ENCODE measurements at places on chromosomes 6 and 20. TPM values are rescaled to one million over a fixed set of nuclear protein-coding genes. Genes with fewer than 3 reads are reported as not detected.

- peak; percentile 43 for DNase-seq
Observed at GRCh38 chr20:35954907-35955251, 577 bp upstream of the SCAND1 start.

The COX4I2 gene
- not detected for total RNA-seq

GRCh38 chr6:158643836-158644230 lies 710 bp downstream of the DYNLT1 start:
- DNase-seq: no peak

DNA sequence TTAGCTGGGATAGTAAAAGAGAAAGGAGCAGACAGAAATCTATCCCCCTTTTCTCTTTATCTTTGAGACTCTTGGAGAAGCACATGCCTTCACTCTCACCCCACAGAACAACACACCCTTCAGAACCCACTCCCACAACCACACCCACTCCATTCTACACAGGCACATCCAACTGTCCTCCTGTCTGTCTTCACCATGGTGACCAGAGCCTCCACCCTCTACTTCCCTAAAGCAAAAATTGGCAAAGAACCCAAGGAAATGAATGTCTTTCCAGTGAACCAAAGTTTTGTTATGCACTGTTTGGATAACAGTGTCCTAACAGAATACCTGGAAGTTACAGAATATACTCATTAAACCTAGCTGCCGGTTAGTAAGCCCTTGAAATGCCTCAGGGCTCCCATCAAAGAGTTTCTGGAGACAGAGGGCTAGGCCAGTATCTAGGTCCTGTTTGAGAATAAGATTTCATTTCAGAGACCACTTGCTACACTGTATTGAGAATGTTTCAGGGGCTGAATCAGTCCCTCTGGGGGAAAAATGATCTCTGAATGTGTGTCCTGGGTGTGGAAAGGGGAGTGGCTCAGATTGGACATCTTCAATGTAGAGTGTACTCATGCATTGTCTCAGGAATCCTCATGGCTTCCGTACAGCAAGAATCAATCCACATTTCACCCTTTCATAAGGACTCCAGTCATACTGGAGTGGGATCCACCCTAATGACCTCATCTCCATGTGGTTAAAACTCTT lies 101.1 kb downstream of the LY86 start:
- DNase-seq: no peak

GRCh38 chr20:48832405-48832730 lies 4.6 kb upstream of the PREX1 start:
- DNase-seq: no peak

DNA sequence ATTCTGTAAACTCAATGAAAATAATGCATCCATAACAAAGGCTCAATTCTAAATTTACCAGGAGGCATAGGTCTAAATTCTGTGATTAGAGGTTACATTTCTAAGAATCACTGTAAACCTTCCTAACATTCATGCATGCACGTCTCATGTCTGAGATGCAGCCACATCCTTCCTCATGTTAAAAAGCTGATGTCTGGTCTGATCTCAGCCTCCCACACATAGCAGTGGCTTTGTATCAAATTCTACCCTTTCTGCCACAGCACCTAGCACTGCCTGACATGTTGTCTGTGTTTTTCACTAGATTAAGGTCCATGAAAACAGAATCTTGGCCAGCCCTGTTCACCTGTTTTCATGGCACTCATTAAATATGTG lies 171.1 kb downstream of the WDR27 start:
- DNase-seq: peak; percentile 36

The TRDN gene
- not detected for total RNA-seq

The NNAT gene
- 0.17 TPM for total RNA-seq

- no peak for DNase-seq
Observed at GRCh38 chr6:135008941-135009290, 45.7 kb downstream of the HBS1L start.

- no peak for DNase-seq
Observed at GRCh38 chr6:70707893-70708292, 40.2 kb downstream of the SMAP1 start.

DNA sequence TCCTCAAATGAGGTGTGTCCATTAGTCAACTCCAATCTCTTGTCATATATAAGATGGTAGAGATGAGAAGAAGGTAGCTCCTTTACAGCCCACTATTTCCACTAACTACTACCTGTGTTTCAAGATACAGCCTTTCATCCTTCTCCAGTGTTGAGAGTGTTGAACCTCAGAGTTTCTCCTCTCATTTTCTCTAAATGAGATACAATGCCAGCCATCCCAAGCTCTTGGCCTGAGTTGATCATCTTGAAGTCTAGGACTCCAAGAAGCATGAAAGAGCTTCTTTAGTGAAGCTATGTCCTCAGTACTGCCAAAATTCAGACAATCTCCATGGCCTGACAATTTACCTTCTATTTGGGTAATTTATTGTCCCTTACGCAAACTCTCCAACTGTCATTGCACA lies 548 bp upstream of the HLA-DRA start:
- DNase-seq: no peak

DNA sequence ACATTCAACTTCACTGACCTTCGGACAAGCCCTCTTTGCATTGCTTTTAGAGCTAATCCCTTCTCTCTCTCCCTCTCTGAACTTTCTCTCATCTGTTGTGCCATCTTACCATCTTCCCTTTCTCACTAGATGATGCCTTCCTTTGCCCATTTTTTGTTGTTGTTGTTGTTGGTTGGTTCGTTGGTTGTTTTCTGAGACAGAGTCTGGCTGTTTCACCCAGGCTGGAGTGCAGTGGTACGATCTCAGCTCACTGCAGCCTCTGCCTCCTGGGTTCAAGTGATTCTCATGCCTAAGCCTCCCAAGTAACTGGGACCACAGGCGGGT lies 18.8 kb downstream of the MAP3K5 start:
- no peak for DNase-seq

The PRRC2A gene
- 246 TPM for total RNA-seq

DNA sequence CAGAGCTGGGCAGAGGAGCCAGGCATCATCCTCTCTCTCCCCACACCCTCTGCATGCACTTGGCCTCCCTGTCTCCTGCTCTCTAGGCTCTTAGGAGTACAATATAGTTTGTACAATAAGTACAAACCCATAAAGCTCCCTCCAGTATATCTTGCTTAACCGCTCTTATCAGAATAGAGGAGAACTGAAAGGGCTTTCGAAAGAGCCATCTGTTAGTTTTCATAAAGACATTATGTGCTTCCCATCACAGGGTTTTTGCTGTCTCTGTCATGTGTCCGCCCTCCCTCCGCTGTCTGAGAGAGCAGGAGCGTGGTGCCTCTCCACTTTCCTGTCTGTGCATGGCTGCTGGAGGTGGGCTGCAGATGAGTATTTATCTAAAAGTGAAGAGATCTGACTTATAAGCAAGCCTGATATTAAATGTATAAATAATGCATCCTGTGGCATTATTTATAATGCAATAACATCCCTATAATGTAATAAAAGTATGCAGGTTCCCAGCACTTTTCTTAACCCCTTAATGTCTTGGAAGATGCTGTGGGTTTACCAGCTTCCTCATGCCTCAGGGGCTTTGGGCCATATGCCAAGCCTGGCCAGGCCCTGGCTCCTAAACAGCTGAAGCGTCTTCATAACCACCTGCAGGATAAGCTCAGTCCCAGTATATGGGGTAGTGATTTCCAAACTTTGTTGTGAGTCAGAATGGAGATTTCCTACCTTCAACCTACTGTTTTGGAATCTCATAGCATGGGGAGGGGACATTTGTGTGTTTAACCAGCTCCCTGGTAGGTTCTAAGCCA lies 297.1 kb downstream of the DHX35 start:
- no peak for DNase-seq

DNA sequence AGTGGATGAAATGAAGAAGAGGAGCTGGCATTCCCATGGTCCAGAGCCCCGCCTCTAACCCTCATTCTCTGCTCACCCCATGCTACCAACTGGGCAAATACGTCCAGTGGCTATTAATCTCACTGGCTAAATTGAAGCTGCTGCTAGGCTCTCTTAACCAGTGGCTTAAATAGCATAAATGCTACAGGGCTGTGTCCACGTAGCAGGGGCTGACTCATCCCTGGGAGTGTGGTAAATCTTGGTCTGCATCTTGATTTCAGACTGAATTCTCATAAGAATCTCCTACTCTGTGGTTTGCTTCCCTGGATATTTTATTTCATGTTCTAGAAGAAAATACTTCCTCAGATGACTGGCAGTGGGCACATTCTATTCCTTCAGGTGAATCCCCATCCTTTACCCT lies 193.1 kb upstream of the ARG1 start:
- DNase-seq: no peak

The PSMB9 gene
- 329 TPM for total RNA-seq

DNA sequence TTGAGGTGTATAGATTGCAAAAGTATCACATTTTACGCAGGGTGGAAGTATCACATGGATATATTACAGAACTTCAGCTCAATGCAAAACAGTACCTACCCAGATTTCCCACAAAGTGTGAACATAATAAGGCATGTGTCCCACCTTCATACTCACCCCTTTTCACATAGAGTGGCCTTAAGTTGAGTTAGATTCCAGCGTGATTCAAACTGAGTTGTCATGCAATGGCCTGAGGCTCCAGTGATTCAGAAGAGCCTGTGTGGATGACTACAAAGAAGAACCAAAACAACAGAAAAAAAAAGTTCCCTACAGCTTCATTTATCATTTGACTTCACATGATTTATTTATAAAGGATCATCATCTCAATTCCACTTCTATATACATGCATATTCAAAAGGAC lies 309.7 kb downstream of the SLC35F1 start:
- no peak for DNase-seq

GRCh38 chr6:149859368-149859767 lies 4.8 kb downstream of the LRP11 start:
- no peak for DNase-seq

The TNNC2 gene
- not detected for total RNA-seq

The ALDH5A1 gene
- total RNA-seq: 3.6 TPM

The RAD21L1 gene
- total RNA-seq: 0.27 TPM

DNA sequence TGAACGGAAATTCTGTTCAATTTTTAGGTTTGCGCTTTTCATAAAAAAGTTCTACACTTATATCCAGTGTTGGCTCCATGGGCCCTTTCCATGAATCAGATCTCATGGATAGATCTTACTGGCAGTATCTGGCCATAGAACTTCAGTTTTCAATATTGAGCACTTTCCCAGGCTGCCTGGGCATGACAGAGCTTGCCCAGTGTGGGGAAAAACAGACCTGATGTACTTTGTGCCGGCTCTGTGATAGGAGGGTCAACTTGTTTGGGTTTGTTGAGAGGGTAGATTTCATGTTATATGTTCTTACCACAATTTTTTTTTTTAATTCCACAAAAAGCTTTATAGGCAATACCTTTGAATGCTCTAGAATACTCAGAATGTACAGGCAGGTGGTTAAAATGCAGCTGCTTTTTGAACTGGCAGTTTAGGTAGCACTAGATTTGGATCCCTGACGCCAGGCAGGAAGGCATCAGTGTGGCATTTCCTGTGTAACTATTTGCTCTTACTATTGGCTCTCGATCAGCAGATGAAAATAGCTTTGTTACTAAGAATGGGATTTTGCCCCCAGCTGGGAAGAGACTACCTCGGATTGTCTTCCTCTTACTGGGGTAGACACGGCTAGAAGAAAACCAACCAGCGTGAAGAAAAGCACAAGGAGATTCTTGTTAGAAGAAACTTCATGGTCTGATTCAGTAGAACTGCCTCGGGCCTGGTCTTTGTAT lies 404.9 kb upstream of the SOX4 start:
- no peak for DNase-seq

GRCh38 chr20:2851086-2851485 lies 10.5 kb downstream of the VPS16 start:
- DNase-seq: no peak
